B cell (primary cell): ENCODE measurements at places on chromosomes 16 and 17.

DNA sequence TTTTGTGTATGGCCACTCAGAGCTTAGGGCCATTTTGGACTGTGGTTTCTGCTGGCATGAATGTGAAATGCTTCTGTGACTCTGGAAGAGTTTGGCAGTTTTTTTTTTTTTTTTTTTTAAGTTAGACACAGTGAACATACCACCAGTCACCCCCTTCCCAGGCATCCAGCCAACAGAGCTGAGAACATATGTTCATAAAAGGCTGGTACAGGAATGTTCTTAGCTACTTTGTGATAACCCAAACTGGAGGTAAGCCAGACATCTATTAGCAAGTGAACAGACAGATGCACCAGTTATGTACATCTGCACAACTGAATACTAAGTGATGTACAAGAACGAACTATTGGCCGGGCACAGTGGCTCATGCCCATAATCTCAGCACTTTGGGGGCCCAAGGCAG, 92.7 kb downstream of the ABCC1 start:
- no peak overlapping the region for H3K4me3 ChIP-seq
- DNase-seq = no peak
- no peaks in the 10 kb centered on the region for H3K27me3 ChIP-seq
- H3K36me3 ChIP-seq = no peaks in the 10 kb centered on the region
- H3K4me1 ChIP-seq = no peaks in the 10 kb centered on the region

GRCh38 chr17:6843241-6843880, 11.8 kb upstream of the TEKT1 start:
- peaks cover 11% of the 10 kb centered on the region for H3K27me3 ChIP-seq
- H3K36me3 ChIP-seq = no peaks in the 10 kb centered on the region
- peak; percentile 67 for DNase-seq
- no peak overlapping the region for H3K4me3 ChIP-seq

- H3K36me3 ChIP-seq = no peaks in the 10 kb centered on the region
- H3K27ac ChIP-seq = no peak overlapping the region
- H3K27me3 ChIP-seq = no peaks in the 10 kb centered on the region
These were observed 20.0 kb upstream of the TBX2 start for GRCh38 chr17:61379457-61380216.

DNA sequence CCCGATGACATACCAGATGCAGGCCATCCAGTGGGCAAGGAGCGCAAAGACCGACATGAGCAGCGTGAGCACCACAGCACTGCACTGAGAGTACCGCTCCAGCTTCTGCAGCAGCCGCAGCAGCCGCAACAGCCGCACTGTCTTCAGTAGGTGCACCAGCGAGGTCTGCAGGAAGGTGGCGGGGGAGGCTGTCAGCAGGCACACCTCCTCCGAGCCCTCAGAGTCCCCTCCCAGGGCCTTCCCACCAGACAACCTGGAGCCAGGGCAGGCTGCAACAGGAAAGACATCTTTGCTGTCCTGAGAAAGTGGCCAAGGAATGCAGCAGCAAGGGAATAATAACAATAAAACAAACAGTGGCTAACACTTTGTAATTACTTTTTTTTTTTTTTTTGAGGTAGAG, 9.1 kb downstream of the KCNH4 start:
- H3K27me3 ChIP-seq = no peaks in the 10 kb centered on the region
- no peaks in the 10 kb centered on the region for H3K4me1 ChIP-seq
- no peak for DNase-seq
- H3K4me3 ChIP-seq = no peak overlapping the region
- H3K36me3 ChIP-seq = no peaks in the 10 kb centered on the region
